M059J (cell line): ENCODE measurements at places on chromosomes 7 and 10. TPM values are rescaled to one million over a fixed set of nuclear protein-coding genes. Genes with fewer than 3 reads are reported as not detected.

- no peak for DNase-seq
Measured at GRCh38 chr7:150435390-150436073, 14.9 kb upstream of the GIMAP8 start.

DNA sequence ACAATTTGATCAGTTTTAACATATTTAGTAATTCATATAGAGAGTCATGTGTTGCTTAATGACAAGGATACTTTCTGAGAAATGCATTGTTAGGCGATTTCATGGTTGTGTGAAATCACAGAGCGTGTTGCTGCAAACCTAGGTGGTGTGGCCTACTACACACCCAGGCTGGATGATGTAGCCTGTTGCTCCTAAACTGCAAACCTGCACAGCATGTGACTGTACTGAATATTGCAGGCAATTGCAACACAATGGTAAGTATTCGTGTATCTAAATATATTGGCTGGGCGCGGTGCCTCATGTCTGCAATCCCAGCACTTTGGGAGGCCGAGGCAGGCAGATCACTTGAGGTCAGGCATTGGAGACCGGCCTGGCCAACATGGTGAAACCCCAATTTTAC is 73.7 kb upstream of the BAIAP2L1 start:
- DNase-seq = no peak

GRCh38 chr10:129078346-129078745 is 388.7 kb upstream of the MGMT start:
- no peak for DNase-seq

DNA sequence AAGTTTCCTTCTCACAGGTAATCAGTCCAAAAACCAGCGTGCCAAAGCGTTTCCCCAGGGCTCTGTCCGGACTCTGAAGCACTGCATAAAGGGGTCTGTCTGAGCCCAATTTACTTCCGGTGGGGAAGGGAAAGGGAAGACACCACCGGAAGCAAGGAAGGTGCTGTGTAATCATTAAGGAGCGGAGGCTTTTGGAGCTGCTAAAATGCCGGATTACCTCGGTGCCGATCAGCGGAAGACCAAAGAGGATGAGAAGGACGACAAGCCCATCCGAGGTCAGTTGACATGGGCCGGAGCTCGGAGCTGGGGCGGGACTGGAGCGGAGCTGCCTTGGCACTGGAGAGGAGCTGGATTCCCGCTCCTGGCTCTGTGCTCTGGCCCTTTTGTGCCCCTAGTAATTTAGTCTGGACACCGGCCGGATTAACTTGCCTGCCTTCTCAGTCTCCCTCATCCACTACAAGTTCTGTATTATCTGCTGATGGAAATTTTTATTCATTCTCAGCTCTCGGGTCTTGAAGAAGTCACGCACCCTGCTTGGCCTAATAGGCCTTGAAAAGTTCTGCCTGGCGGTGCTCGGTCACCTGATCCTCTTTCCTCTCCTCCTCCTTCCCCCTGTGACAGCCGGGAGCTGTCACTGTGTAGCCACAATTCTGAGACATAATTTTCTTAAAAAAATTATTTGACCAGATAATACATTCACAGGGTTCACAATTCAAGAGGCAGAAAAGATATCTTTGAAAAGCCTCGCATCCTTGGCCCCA is at the start of gene PSMC2:
Gene PSMC2 (plus strand): TSS at position 137 of the 761 bp plus-strand sequence. CDS start 69 bp downstream, at position 206.
- DNase-seq = peak; percentile 93

DNA sequence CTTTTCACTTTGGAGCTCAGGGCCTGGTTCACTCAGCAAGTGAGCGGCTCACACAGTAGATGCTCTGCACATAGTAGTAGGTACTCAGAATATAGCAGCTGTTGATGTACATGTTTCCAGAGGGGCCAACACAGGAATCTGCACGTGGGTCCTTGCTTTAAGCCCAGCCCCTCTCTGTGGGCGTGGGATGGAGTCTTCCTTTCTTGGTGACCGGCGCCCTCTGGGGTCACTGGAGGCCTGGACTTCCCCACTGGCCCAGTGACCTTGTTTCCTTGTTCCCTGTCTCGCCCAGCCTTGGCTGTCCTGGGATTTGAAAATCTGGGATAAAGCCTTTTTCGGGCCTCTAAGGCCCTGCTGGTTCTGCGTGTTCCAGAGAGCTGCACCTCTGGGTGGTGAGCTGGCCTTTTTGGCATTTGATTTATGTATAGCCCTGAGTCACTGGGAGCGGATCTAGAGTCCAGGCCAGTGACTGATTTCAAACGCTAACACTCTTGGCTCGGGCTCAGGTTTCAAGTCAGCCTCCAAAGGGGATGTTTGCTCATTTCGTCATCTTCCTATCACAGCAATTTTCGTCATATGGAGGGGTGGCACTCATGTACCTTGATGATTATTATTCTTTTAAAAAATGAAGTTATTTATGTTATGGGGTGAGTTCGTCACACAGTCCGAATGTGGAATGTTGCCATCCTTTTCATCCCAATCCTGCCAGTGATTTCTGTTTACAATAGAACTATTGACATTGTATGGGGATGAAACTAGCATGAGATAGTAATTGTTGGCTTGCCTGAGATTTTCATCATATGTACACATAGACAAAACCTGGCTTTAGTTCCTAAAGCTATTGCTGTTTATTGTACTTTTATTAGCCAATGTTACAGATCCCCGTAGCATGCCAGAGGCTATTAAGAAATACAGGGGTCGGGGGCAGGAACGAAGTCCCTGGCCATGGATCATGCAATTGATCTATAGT is 65.5 kb downstream of the CUX1 start:
- DNase-seq = peak; percentile 100

DNA sequence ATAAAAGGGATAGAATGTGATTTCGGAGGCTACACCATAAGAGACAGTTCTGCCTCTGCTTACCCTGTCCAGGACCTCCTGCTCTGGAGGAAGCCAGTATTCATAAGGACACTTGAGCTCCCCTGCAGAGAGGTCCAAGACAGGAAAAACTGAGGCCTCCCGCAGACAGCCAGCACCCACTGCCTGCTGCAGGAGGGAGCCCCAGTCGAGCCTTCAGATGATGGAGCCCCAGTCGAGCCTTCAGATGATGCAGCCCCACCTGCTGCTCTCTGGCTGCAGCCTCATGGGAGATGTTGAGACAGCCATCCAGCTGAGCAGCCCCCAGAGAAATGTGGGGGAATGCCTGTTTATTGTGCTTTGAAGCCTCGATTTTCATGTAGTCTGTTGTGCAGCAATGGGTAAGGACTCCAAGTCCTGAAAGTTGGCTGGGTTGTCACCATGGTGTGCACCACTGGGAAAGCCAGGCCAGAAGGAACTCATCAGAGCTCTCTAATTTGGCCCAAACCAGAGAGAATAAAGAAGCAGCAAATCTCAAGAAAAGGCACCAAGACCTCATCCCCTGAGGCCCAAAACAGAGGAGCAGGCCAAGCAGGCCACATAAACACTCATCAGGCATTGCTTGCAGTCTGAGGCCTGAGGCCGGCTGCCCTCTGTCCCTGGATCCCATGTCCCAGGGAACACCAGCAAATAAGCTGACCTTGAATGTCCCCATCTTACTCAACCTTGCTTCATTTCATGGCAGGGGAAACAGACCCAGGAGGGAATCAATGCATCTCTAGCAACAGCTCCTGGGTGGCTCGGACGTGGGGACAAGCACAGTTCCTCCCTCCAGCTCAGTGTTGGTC is 30.9 kb downstream of the CALML5 start:
- no peak for DNase-seq

DNA sequence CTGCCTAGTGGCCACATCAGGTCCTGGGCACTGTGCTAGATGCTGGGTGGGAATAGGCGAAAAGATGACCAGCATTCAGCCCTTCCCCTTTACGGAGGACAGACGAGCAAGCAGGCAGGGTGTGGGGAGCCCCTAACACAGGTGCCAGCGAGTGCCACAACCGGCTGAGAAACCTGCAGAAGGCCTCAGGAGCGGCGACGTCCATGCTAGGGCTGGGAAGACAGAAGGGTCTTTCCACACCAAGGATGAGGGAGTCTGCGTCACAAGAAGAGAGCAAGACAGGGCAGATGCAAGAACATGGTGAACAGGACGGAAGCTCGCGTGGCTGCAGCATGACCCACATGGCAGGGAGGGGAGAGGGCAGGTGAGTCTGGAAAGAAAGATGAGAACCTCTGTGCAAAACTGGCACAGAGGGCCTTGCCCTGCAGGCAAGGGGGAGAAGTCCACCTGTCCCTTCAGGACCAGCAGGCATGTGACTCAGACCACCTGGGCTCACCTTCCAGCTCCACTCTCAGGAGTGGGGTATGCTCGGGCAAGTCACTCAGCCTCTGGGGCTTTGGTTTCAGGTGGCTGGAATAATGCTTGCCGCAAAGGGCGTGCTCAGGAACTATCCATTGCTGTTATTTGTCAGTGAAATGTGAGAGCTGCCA is 36.6 kb downstream of the KCNH2 start:
- no peak for DNase-seq

- peak; percentile 70 for DNase-seq
Measured at GRCh38 chr7:18570890-18571478, 75.4 kb downstream of the HDAC9 start.

DNA sequence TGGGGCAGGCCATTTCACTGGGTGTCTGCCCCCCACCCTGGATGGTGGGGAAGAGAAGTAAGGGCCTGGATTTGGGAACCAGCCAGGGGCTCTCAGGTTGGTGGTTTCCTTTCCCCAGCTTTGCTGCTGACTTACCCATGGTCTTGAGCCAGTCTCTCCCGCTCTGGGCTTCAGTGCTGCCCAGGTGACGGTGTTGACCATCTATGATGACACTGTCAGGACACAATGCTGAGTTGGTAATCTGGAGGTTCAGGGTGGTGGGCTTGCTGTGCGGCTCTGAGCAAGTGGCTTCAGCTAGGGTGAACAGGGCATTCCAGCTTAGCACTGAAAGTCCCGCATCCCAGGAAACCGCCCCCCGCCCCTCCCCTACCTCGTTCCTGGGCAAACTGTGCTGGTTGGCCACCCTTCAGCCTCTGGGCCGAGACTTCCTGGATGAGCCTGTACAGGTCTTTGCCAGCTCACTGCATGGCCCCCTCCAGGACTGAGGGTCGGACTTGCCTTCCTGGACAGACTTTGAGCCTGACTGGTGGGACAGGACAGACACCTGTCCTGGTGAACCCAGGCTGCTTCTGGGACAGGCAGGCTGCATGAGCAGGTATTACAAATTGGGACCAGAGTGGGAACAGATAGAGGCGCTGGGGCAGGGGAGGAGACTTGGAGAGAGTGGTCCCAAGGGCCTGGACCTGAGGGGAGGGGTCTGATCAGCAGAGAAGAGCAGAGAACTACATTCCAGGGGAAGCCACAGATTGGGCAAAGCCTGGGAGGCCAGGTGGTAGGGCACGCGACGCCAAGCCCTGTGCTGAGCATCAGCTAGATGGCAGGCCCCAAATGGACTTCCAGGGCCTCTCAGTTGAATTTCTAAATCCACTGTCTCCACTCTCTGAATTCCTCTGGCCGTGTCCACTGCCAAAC is 19.9 kb upstream of the ZMIZ1 start:
- DNase-seq = no peak

GRCh38 chr7:30975256-30975899 is 11.6 kb downstream of the GHRHR start:
- no peak for DNase-seq

DNA sequence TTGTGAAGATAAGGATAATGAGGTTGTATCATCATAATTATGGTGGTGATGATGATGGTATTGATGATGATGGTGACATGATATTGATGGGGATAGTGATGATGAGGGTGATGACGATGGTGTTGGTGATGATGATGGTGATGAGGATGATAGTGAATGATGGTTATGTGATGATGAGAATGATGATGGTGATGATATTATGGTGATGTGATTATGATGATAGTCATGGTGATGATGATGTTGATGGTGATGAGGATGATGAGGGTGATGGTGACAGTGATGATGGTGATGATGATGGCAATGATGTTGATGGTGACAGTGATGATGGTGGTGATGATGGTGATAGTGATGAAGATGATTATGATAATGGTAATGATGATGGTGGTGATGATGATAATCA is 299.9 kb upstream of the ADARB2 start:
- DNase-seq = no peak

DNA sequence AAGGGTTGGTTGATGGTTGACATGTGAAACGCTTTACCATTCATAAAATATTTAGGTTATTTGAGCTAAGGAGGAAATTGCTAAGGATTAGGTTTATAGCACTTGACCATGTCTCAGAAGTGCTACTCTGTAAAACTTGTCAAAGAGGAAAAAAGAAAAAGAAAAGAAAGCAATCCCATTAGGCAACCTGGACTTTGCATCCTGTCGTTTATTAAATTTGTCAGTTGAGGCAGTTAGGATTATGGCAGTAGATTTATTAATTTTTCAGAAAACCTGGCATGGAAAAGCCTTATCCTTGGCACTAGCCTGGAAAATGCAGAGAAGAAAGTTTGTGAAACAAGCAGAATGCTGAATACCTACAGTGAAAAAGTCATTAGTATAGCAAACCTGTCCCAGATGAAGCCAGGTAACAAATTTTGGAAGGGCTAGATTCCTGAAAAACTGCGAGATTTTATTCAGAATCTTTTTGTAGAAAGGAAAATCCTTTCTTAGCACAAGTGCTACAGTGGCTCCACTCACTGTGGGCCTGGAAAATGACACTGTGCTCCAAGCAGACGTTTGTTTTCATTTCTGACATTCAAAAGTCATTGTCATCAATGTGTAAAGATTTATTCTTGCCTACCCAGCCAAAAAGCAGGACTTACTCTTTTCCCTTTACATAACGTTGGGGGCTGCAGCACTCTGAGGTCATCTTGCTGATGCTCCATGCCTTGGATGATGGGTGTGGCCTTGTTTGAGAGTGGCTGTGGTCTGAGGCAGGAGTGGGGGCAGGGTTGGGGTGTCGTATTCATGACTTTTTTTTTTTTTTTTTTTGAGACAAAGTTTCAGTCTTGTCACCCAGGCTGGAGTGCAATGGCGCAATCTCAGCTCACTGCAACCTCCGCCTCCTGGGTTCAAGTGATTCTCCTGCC is 664.9 kb downstream of the SUGCT start:
- no peak for DNase-seq

DNA sequence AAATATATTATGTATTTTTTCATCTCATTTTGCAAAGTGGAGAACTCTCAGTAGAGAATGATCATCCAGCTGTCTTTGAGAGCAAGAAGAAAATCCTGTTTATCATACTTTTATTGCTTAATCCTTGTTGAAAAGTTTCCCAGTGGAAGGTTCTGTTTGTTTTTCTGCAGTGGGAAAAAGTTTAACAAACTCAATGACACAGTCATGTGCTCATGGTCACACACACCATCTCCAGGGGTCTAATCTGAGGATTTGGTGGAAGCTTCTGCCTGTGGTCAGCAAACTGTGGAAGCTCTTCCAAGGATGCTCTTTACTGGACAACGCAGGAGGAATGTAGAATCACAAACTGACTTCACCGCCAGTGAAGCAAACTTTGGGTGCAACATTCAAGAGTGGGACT is 1003.9 kb downstream of the SORCS3 start:
- DNase-seq = no peak

- peak; percentile 55 for DNase-seq
Measured at GRCh38 chr7:24825381-24825794, 68.1 kb upstream of the GSDME start.

NKX1-2 gene
- 0.02 and 0.30 TPM in 2 replicates for total RNA-seq

PARD3 gene
- 17.0 and 19.2 TPM in 2 replicates for total RNA-seq

ARMC3 gene
- 0.10 TPM in 1 of 2 replicates, not detected in the other for total RNA-seq

POM121 gene
- 5.7 and 9.8 TPM in 2 replicates for total RNA-seq

GCK gene
- total RNA-seq = not detected in 2 replicates

NUTM2B gene
- 0.10 and 0.32 TPM in 2 replicates for total RNA-seq
